Right lobe of liver (tissue), 6 donors: ENCODE measurements at places on chromosomes 11 and 22.

GRCh38 chr11:12430351-12430750, 53.0 kb downstream of the PARVA start:
- DNase-seq, result no peak

DNA sequence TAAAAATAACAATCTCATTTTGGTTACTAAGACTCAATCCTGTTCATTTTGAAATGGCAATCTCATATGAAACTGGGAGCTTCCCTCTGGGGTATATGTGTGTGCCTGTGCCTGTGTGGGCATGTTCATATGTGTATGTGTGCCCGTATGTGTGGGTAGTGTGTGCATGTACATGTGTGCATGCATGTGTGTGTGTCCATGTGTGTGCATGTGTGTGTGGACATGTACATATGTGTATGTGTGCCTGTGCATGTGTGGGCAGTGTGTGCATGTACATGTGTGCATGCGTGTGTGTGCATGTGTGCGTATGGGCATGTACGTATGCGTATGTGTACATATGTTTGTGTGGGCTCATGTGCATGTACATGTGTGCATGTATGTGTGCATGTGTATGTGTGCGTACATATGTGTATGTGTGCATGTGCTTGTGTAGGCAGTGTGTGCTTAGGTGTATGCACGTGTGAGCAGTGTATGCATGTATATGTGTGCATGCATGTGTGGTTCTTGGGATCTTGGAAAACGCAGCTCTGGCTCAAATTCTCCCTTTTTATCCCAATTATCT, 24.5 kb upstream of the CACNG2 start:
- DNase-seq, result no peak

DNA sequence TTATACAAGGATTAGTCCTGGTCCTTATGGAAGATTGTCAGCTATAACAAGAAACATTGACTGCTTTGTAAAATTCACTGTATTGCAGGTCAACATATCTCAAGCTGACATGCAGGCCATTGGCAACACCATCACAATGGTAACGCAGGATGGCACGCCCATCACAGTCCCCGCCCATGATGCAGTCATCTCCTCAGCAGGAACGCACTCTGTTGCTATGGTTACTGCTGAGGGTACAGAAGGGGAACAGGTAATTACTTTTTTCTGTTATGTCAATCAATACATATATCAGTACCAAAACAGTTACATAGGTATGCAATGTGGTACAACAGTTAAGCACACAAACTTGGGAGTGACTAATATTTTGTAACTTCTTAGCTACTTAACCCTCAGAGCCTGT, 55.3 kb downstream of the ZNF143 start:
- no peak for DNase-seq

GRCh38 chr11:102552020-102552419, 21.5 kb upstream of the MMP7 start:
- DNase-seq, result no peak

GRCh38 chr22:26767351-26768155, 110.2 kb downstream of the MIAT start:
- DNase-seq, result no peak

- no peak for DNase-seq
Measured at GRCh38 chr22:32339190-32340012, 18.3 kb upstream of the RFPL3 start.
